ENCODE measurements at places on chromosomes 11 and 22. TPM values are rescaled to one million over a fixed set of nuclear protein-coding genes. Genes with fewer than 3 reads are reported as not detected.

- DNase-seq = no peak
These were observed at the start of gene OR4P4 for GRCh38 chr11:55634813-55635212. Gene OR4P4 (plus strand): TSS chr11:55635113.

Gene CBLIF
- not detected for total RNA-seq

Gene GPR83
- not detected for total RNA-seq

DNA sequence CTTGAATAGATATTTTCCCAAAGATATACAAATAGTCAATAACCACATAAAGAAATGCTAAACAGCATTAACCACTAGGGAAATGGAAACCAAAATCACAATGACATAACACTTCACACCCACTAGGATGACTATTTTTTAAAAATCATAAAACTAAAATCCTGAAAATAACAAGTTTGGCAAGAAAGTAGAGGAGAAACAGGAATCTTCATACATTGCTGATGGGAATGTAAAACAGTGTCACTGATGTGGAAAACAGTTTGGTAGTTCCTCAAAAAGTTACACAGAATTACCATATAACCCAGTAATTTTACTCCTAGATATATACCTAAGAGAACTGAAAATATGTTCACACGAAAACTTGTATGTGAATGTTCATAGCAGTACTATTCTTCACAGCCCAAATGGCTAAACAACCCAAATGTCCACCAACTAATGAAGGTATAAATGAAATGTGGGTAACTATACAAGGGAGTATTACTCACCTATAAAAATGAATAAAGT lies 12.5 kb downstream of the PICALM start:
- DNase-seq = no peak

GRCh38 chr22:19060356-19061009 lies 61.7 kb downstream of the DGCR2 start:
- DNase-seq = no peak

- DNase-seq = no peak
These were observed 60.5 kb upstream of the CHST1 start for GRCh38 chr11:45725776-45726492.

- no peak for DNase-seq
These were observed 6.7 kb upstream of the FGF3 start for GRCh38 chr11:69825941-69826340.

GRCh38 chr22:27681037-27681436 lies 120.5 kb downstream of the MN1 start:
- no peak for DNase-seq

DNA sequence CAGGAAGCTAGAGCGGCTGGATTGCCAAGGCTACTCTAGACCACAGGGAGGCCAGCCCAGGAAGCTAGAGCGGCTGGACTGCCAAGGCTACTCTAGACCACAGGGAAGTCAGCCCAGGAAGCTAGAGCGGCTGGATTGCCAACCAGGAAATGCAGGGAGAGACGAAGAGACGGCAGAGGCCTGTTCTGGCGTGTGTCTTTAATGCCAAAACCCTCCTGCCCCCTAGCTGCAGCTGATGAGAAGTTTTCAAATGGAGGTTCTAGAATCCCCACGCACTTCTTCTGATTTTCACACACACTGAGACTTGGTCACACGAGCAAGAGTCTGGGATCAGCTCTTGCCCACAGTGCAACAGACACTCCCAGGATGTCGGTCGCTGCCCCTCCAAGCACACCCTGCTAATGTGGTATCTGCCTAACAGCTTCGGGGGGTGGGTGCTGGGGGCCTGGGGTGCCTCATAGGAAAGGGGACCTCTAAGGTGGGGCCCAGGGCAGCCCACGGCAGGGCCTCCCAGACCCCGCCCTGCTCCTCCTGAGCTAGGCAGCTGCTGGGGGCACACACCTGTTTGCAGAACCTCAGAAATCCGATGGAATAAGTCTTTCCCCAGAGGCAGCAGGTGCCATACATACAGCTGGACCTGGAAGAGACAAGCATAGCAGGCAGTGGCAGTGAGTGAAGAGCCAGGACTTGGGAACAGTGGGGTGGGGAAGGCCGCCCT lies 28.5 kb downstream of the MAFF start:
- no peak for DNase-seq

- DNase-seq = peak; percentile 67
These were observed 63.3 kb downstream of the TRIM44 start for GRCh38 chr11:35725885-35726284.

DNA sequence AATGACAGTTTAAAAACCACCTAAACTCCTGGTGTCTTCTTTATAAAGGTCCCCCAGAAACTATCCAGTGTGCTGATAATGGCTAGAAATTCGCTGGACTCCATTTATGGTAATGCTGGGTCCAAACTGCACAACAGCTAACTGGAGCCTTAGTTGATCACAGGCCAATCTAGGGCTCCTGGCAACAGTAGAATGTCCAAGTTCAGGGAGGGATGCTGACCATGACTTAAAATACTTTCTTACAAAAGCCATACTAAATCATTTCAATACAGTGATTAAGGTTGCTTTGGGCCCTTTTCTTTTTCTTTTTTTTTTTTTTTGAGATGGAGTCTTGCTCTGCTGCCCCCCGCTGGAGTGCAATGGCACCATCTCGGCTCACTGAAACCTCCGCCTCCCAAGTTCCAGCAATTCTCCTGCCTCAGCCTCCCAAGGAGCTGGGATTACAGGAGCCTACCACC lies 14.5 kb upstream of the GAB2 start:
- DNase-seq = peak; percentile 39

GRCh38 chr22:45590262-45590661 lies 81.4 kb upstream of the ATXN10 start:
- no peak for DNase-seq

Gene CEND1
- total RNA-seq = 1.2 TPM

DNA sequence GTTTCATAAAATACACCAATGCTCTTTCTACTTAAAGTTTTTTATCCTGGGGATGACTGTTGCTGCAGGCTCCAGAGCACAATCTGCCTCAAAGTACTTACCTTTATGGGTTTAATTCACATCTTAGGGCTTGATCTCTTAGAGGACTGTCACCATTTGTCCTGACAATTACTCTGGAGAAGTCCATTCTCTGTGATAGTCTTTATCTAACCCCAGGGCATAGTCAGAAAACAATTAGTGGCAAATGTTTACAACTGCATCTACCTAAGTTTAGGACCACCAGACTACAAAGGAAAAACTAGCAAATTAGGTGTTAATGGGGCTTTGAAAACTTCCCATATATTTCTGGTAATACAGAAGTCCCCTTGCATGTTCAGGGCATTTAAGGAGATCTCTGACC lies 973.5 kb downstream of the JRKL start:
- no peak for DNase-seq

- peak; percentile 92 for DNase-seq
These were observed 384.8 kb downstream of the MN1 start for GRCh38 chr22:27416511-27417420.

Gene BTG4
- total RNA-seq = not detected

- DNase-seq = no peak
These were observed 59.3 kb downstream of the CELSR1 start for GRCh38 chr22:46478083-46478551.

GRCh38 chr11:69949327-69949726 lies 128.8 kb upstream of the ANO1 start:
- DNase-seq = peak; percentile 73

Gene PTPRCAP
- 0.45 TPM for total RNA-seq

DNA sequence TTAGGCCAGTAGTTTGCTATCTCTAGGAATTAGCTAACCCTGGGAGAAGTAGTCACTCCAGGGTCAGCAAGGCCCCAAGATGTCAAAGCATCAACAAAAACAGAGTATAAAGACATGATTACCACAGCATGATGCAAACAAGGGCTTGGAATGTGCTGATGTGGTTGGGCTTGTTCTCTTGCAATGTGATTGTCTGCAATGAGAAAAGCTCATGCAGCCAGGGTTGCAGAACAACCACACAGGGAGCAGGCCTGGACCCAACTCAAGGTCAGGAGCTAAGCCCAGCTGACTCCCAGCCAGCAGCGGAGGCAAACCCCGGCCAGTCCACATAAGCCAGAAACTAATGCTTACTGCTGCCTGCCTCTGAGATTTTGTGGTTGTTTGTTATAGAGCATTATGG lies 132.4 kb upstream of the ZC3H12C start:
- DNase-seq = peak; percentile 97

Gene PANX3
- not detected for total RNA-seq

DNA sequence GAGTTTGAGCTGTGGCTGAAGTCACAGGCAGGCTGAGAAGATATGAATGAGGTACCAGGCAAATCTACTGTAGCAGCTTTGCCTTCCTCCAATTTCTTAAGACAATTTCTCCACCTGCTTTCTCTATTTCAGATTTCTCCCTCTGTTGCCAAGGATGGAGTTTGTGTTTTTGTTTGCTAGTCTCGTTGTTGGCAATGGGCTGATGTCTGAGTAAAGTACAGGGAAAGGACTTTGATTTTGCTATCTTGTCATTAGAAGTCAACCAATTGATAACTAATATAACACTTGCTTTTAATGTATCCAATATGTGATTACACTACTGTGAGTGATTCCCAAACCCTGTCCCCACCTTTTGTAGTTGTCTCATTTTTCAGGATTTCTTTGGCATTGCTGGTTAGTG lies 40.1 kb upstream of the RRAS2 start:
- no peak for DNase-seq

- no peak for DNase-seq
These were observed 8.1 kb downstream of the RRM1 start for GRCh38 chr11:4102711-4103110.

DNA sequence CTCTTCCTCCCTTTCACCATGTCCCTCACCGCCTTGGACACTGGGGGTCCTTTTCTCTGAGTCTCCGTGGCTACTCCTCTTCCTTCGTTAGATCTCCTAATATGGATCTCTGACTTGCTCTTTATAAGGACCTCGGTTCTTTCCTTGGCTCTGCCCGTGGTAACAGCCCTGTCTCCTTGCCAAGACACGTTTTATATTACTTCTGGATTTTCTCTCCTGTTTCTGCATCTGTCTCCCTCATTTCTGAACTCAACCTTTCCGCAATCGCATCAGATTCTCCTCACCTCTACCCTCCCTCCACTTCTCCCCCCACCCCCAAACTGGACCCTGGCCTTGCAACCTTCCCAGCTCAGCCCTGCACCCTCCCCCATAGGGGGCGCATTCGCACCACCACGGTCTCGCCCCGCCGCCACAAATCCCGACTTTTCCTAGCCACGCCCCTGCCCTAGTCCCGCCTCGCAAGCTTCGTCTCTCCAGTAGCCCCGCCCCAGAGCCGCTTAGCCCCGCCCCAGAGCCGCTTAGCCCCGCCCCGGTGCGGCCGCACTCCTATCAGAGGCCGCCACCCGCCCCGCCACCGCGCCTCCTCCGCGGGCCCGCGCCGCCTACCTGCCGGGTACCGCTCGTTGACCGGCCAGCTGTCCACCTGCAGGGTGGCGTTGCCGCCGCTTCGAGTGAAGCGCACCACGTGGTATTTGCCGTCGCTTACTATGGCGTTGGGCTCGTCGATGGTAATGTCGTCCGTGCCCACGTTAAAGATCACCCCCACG lies 39.0 kb downstream of the SLC22A12 start:
- no peak for DNase-seq

- peak; percentile 65 for DNase-seq
These were observed 544.0 kb downstream of the NTM start for GRCh38 chr11:131914361-131914774.

DNA sequence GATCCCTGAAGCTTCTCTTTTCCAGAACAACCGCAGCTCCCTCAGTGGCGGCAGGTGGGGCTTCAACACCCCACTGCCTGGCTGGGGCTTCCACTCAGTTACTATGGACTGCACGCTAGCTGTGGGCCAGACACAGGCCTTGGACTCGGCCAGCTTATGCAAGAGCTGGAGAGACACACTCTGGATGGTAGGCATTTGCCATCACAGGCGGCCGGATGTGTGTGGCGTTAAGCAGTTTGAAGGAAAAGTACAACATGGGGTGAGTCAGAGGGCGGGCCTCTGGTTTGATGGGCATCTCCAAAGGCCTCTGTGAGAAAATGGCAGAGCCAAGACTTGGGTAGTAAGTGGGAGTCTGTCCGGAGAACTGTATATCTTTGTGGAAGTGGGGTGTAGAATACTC lies 17.6 kb downstream of the KCNJ4 start:
- DNase-seq = no peak

DNA sequence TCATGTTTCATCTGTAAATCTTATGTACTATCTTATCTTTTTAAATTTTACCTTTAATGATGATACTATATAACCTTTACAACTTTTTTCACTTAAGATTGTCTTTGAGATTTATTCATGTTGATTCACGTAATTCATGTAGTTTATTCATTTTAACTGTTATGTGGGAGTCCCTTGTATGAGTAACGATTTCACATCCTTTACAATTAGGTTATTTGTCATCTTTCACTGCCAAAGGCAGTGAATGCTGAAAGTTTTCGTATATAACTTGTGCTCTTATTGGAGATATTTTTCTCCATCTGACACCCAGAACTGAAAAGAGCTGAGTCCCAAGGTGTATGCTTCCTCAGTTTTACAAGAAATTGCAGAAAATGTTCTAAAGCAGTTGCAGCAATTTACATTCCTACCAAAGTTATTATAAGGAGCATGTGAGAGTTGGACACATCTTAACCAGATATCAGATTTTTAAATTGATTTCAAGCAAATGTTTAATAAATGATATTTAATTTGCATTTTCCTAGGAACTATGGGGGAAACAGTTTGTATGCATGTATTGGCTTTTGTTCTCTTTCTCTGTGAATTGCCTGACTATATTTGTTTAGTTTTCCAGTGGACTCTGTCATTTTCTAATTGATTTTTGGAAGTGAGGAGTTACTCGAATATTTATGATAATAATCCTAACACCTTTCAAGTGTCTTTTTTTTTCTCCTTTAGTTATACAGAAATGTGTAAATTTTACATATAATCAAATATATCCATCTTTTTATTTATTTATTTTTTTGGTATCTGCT lies 6.4 kb downstream of the ARL14EP start:
- DNase-seq = no peak

DNA sequence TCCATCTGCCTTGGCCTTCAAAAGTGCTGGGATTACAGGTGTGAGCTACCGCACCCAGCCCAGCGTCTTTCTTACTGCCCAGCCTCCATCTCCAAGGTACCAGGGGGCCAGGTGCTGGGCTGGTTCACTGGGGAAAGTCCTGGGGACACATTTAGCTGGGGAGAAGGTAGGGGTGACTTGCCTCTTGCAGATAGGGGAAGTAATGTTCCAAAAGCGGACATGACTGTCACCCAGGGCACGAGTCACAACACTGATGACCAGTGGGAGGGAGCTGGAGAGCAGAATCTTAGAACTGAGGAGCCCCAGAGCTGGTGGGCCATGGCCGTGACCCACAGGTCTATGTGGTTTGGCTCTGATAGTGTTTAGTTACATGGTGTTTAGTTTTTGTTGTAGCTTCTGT lies 2.4 kb upstream of the SLC15A3 start:
- no peak for DNase-seq
